NCI-H748 treated with DMSO at 0.1 percent for 48 hours (cell line): ENCODE measurements at places on chromosomes 2 and 18.

DNA sequence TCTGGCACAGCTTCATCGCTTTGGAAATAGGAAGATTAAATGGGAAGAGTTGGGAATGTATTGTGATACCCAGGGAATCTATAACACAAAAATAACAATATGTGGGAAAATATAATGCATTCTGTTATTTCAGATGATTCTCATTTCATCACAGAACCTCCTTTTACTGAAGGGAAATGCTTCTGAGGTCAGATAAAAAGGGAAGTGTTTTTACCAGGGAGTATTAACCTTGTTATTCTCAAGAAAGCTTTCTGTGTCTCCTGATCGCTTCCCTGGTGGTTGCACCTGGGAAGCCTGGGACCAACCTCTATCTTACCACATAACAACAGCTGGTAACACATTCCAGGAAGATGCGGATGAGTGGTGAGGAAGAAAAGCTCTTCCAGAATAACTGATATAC lies 47.2 kb downstream of the SCG2 start:
- no peak for DNase-seq

DNA sequence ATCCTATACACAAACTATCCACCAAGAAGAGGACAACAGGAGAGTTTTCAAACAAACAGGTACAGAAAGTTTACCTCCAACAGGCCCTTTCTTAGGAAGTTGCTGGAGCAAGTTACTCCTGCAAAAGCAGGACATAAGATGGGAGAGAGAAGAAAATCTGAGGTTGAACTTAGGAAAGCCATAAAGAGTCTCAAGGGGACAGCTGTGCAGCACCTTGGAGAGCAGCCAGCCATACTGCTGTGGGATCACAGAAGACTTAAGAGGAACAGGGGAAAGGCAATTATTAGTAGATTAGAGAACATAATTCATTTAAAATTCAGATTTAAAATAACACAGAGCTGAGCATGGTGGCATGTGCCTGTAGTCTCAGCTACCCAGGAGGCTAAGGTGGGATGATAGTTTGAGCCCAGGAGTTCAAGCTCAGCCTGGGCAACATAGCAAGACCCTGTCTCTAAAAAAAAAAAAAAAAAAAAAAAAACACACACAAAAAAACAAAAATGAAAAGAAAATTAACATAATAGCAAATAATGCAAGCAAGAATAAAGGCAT lies 148.1 kb upstream of the SIX3 start:
- DNase-seq = no peak

DNA sequence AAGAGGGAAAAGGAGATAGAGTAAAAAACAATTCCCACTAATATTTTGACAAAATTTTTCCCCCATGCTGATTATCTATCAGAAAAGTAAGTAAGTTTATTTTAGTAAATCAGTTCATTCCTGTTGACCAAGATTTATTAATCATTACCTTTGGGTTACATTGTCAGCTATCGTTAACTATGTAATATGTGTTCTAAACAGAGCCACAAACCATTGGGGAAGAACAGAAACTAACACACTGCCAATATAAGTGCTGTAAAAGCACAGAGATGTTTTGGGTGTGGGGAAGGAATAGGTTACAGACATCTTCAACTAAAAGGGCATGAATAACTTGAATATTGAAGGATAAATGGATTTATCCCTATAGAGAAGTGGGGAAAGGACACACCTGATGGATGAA lies 42.5 kb upstream of the ACADL start:
- DNase-seq = no peak

DNA sequence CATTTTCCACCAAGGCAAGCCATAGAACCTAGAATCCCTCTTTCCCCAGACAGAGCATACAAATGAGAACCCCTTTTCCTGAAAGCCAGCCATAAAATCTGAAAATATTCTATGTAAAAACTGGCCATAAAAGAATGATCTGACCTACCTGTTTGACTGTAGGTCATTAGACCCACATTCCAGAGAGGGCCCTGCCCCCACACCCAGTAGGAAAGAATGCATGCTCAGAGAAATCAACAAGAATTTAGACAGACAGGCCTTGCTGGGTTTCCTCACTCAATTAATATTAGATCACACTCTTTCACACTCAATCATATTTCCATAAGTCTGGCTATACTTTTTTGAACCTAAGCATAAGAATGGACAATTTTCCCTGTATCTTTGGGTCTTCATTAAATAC lies 929.5 kb downstream of the ERBB4 start:
- no peak for DNase-seq

GRCh38 chr2:195037045-195037444 lies 620.0 kb upstream of the SLC39A10 start:
- DNase-seq = no peak

GRCh38 chr18:57095884-57096283 lies 51.0 kb upstream of the BOD1L2 start:
- no peak for DNase-seq

GRCh38 chr2:55155206-55155605 lies 76.9 kb downstream of the CLHC1 start:
- DNase-seq = no peak

- DNase-seq = no peak
These were observed 27.5 kb downstream of the GAREM1 start for GRCh38 chr18:32443033-32443705.

DNA sequence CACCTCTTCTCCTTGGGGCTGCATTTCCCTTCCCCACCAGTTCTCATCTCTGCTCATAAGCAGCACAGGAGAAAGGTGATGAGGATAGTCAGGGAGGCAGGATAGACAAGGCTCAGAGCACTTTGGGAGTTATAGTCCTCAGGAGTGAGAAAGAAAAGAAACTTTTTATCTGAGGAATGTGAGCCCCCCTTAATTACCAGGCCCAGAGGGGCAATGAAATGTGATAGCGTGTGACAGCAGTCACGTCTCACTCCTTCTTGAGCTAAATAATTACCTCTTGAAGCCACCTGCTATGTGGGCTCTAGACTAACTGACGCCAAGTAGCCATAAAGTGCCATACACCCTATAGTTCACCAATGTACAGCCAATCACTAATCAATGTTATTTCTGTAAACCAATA lies 105.8 kb downstream of the SPP2 start:
- no peak for DNase-seq

DNA sequence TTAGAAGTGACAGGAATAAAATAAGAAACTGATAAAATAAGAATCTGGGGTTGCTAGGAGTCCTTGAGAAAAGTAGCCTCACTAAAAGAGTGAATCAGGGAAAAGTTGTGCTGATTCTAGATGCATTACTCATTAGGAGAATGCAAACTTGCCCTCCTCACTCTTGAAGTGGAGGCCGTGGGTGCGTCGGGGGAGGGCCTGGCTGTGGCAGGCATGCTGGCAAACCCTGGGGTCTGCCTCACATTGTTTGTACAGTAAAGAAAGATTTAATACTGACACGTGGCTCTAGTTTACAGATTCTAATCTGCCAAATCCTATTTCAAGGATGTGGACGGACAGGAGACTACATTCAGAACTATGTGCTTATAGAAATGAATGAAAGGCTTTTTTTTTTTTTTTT lies 41.9 kb downstream of the TANC1 start:
- no peak for DNase-seq

DNA sequence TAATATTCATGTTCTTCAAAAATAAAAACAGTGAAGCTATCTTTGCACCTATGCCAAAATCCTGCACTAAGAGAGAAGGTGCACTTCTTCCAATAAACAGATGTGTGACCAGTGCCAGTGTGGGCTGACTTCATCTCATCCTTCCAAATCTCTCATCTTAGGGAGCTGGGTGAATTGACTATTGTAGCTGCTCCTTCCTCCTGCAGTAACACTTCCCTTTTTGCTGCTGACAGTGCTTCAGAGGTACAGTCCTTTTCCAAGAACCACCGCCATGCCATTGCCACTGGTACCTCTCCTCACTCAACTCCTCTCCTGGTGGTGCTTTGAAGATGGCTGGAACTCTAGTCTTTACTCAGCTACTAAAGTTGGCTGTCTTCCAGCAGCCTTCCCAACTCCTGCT lies 42.1 kb upstream of the ARHGAP25 start:
- no peak for DNase-seq

- DNase-seq = no peak
These were observed 78.1 kb downstream of the CERKL start for GRCh38 chr2:181578829-181579228.

DNA sequence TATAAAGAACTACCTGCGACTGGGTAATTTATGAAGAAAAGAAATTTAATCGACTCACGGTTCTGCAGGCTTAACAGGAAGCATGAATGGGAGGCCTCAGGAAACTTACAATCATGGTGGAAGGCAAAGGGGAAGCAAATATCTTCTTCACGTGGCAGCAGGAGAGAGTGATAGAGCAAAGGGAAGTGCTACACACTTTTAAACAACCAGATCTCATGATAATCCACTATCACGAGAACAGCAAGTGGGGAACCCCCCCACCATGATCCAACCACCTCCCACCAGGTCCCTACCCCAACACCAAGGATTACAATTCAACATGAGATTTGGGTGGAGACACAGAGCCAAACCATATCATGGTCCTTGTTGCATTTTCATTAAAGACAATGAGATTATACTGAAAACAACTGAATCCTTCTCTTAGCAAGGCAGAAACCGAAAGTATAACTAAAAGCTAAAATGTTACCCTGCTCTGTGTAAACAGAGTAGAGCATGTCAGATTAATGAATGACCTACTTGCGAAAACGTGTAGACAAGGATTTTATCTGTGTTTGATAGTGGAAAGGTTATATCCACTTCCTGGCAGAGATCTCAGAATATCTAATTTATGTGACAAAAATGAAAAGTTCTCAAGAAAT lies 60.1 kb upstream of the RBBP8 start:
- DNase-seq = no peak

- no peak for DNase-seq
These were observed 27.6 kb upstream of the KYNU start for GRCh38 chr2:142849820-142850219.

DNA sequence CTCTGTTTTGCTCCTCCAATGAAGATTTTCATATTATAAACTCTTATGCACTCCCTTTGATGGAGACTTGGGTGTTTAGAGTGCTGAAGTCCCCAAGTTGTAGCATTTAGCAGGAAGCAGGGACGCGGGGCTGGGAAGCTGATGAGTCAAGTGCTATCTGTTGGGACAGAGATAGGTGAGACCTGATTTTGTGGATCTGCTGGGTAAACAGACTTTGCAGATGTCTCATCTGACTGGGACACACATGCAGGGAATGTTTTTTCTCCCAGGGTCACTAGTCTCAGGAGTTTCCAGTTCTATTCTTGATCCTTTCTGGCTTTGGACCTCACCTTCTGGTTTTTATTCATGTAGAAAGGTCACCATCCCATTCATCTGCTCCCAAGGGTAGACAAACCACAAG lies 79.7 kb upstream of the ACAA2 start:
- DNase-seq = no peak

- no peak for DNase-seq
These were observed 107.7 kb downstream of the COPS8 start for GRCh38 chr2:237193436-237193835.

DNA sequence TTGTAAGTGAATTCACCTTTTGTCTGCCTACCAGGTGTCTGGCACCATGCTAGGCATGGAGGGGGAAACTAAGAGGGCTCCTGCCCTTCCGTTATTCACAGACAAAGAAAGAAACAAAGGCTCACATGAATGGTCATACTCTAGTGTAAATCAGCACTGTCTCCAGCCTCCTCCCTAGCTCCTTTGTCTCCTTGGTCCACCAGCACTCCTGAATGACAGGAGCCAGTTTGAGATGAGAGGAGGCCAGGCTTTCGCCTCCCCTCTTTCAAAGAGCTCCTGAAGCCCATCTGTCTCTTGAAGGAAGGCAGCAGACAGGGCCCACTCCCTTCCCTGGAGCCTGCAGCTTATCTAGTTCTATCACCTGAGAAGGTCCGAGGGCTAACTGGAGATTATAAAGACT lies 18.7 kb downstream of the SATB2 start:
- no peak for DNase-seq

GRCh38 chr2:225124311-225125017 lies 82.2 kb upstream of the DOCK10 start:
- peak; percentile 72 for DNase-seq

GRCh38 chr2:230050136-230050535 lies 18.6 kb downstream of the SLC16A14 start:
- no peak for DNase-seq

GRCh38 chr2:230929381-230930148 lies 4.5 kb upstream of the GPR55 start:
- DNase-seq = no peak

- DNase-seq = peak; percentile 17
These were observed 150.7 kb upstream of the SLC14A2 start for GRCh38 chr18:45464619-45465018.

DNA sequence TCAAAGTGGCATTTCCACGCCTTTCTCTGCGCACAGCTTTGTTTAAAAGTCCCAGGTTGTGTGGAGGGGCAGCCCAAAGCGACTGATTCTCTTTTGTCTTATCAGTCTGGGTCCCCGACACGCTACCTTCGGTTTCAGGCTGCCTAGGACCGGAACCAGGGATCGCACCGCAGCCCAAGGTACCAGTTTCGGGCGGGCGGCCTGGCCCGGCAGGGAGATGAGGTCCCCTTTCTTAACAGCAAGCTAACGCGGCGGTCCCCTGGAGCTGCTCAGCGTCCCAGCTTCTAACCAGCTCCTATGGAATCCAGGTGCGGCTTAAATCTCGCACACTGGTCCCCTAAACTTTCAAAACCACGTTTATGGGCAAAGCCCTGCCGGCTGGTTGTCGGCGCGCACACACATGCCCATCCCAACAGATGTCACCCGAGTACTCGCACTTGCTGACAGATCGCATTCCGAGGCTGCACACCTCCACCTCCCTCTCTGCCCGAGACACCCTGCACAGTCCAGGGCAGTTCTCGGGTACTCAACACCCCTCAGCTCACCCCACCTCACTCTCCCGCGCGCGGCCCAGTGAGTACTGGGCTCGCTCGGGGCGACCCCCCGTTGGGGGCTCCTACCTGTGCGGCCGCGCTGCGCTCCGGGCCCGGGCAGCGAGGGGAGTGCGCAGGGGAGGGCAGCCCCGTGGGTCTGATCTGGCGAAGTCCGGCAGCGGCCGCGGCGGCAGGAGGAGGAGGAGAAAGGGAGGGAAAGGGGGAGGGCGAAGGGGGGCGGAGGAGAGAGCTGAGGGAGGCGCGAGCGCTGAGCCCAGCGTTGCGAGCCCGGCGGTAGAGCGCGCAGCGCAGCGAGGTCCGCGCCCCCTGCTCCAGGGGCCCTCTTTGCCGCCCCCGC lies at the start of gene EFEMP1:
Gene EFEMP1, minus strand, starts transcription at position 692 of the 891 bp plus-strand sequence. CDS start 1,342 bp downstream, outside the sequence.
- peak; percentile 4 for DNase-seq

- no peak for DNase-seq
These were observed 47.7 kb downstream of the SLC9A2 start for GRCh38 chr2:102667072-102667471.

- DNase-seq = no peak
These were observed 70.5 kb upstream of the PPP1CB start for GRCh38 chr2:28681158-28681571.

DNA sequence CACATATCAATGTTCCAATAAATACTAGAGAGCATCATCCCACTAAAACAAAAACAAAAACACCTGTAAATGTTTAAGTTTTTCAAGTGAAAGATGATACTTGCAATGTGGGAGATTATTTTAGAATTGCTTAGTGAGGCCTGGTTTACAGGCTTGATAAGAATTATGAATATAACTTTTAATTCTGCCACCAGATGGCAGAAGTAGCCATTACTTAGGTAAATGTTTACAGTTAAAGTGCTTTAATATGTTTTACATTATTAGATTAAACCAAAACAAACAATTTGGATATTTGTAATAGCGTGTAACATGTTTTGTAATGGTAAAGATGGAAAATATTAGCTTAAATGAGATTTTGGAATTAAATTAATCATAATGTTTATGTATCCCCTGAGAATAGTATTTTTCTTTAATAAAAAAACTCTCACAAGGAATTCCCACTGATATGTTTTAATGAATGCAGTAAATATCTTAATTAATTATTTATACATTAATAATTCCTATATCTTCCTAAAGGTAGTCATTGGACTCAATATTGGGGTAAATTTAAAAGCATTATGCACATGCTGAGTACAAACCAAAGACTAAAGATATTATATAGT lies 522.0 kb downstream of the SPAG16 start:
- DNase-seq = peak; percentile 31
